NCI-H2081 (cell line): ENCODE measurements at places on chromosomes 3 and 15.
A peak's percentile ranks its signal among the peaks of the same experiment; 100 is the strongest.

- no peak for DNase-seq
Observed at GRCh38 chr3:100136921-100137320, 22.6 kb upstream of the FILIP1L start.

DNA sequence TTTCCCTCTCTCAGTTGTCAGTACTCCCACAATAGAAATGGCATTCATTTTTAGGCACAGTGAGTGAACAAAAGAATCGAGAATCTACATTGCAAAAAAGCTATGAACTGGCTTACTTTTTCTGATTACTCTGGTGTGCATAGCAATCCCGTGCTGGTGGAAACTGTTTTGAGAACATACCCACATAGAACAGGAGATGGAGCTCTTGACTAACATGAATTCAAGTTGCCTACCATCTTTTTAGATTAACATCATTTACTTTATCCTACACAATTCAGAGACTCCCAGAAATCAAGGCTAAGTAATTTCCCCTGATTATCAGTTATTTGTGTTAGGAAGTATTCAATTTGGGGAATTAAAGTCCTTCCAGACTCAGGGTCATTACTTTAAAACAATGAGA, 326.6 kb downstream of the ARPP21 start:
- DNase-seq, result peak; percentile 2

GRCh38 chr3:159830523-159831154, 158.0 kb upstream of the IL12A start:
- no peak for DNase-seq

GRCh38 chr3:118110211-118110610, 924.4 kb downstream of the IGSF11 start:
- no peak for DNase-seq

GRCh38 chr15:42184296-42184695, 23.8 kb downstream of the VPS39 start:
- no peak for DNase-seq

GRCh38 chr15:41558400-41559238, at the start of gene TYRO3:
Gene TYRO3, plus strand, starts transcription at chr15:41559212. Its CDS starts 46 bp downstream, at chr15:41559258.
- DNase-seq, result peak; percentile 33

DNA sequence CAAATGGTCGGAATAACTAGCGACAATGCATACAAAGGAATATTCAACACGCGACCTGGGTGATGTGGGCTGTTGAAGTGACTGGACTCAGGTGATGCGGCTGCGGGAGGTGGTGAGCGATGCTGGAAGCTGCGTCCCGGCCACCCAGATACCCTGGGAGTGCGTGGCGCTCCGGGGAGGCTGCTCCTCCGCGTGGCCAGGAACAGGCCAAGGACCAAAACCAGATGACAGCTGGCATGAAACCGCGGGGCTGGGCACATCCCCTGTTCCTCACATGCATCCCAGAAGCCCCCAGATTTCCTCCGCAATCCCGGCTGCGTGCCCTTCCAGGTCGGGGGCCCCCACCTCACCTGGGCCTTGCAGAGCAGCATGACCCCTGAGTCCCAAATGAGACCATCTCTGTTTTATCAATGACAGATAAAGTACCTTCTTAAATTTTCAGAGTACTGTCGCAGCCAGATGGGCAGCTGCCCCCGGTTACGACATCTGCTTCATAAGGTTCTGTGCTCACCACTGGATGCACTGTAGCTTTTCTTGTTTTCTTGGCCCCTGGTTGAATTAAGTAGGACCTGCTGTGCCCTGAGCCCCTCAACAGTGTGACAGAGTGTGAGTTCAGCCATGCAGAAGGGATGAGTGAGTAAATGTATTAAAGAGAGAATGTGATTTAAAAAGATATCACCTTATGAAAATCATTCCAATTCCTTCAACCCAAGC, 278.2 kb downstream of the GABRG3 start:
- DNase-seq, result no peak

DNA sequence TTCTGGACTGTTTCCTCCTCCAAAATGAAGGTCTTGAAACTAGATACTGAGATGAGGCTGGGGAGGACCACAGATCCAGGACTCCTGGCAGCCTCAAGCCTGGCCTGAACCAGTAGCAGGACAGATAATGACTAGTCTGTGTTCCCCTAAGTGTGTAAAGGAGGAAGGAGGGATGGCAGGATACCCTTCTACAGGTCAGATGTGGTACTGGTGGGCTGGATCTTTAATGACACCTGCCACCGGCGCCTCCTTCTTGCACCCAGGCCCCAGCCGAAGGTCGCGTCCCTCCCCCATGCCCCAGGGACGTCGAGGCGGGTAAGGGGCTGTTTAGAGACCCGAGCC, 556 bp downstream of the USP19 start:
- no peak for DNase-seq

- DNase-seq, result no peak
Observed at GRCh38 chr3:49791571-49791970, 5.2 kb upstream of the IP6K1 start.

- no peak for DNase-seq
Observed at GRCh38 chr3:51617597-51617996, 53.5 kb upstream of the TEX264 start.

GRCh38 chr3:189309400-189309975, 137.7 kb downstream of the TPRG1 start:
- DNase-seq, result no peak

DNA sequence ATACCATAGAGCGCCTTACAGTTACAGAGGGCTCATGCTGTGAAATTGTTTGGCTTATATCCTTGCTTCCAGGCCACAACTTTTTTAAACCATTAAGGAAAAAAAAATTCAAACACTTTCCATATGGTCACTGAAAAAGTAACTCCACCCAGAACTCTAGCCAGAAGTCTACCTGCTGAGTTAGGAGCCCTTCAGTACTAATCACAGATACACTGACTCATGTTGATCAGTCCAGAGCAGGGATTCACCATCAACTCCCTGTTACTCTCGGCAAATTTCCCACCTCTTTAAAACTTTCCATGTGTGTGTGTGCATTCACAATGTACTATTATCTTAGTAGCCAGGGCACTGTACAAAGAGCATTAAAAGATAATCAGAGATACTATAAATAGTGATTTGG, 372.8 kb downstream of the MAGI1 start:
- DNase-seq, result no peak

DNA sequence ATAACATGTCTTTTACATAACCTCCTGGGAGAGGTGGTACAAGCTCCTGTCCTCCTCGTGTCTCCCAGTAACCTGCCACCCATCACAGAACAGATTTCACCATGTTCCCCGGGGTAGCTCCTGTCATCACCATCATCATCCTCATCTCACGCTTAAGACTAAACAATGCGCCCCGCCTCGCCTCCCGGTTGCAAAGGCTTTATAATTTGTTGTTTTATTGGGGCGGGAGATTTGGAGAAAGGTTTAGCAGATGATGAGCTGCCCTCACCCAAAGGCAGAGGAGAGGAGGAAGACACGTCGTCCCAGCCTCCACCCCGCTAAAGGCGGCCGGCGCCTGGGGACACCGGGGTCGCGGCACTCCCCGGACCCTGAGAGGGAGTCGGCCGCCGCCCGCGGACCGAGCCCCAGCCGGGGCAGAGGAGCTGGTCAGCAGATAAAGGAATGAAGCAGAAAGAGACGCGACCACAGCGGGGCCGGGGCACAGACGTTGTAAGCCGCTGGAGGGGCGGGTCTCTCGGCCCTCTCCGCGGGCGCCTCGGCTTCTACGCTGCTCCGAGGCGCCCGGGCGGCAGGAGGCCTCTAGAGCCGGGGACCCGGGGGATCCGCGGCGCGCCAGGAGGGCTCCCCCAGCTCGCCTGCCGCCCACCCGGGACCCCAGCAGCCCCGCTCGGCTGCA, 589 bp downstream of the HERC1 start:
- DNase-seq, result no peak

GRCh38 chr3:173501931-173502489, 104.5 kb downstream of the NLGN1 start:
- DNase-seq, result no peak

DNA sequence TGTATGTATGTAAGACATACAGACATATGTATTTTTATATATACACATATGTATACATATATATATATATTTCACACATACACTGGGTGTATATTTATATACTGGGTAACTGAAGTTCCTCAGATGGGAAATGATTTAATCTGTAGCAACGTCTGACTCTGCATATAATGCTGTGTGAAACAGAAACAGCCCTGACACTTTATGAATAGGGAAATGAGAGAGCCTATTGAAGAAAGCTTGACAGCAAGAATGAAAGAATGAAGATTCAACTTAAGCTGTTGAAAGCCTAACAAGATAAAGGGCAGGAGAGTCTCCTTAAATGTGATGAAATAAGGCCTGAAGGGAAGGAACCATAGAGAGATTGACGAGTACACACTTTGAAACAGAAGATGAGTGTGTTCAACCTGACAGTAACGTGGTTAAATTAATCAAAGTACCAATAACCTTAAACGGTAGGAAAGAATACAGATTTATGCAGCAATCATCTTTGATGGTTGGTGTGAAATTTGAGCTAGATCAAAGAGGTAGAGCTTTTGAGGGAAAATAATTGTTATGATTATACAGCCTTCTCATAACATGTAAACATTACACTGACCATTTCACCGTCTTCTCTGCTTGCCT, 169.9 kb downstream of the MECOM start:
- DNase-seq, result no peak

- peak; percentile 70 for DNase-seq
Observed at GRCh38 chr3:170815340-170815739, 54.7 kb downstream of the RPL22L1 start.

DNA sequence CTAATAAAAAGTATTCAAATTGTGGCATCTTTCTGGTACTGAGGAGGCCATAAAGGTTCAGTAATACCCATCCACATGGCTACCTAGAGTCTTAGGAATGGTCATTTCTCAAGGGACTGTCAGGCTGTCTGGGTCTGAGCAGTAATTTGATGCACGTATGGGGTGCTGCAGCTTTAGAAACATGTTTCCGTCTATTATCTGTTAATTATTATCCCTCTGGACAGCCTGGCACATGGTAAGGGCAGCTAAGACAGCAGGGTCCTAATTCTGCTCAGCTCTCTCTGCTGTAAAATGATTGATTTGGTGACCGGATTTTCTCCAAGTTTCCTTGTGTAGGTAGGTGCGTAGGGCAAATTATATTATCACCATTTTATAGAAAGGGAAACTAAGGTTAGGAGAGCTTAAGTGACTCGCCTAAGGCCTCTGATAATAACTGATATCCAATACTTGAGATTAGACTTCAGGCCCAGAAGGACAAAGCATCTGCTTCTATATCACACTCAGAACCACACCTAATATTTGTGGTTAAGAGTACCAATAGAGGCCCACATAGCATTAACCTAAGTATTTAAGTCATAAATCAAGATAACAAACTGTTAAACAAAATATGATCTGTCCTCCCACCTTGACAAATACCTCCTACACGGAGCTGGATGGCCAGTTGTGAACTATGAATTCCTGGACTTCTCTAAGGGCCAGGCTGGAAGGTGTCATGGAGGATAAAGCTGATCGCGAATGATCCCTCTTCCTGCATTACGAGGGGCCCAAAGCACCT, 2.9 kb upstream of the RAP2B start:
- no peak for DNase-seq

GRCh38 chr15:50116477-50116876, 2.6 kb downstream of the ATP8B4 start:
- DNase-seq, result no peak

GRCh38 chr3:149532489-149533180, 58.1 kb downstream of the TM4SF4 start:
- DNase-seq, result no peak

- DNase-seq, result peak; percentile 49
Observed at GRCh38 chr15:57138349-57138788, 219.9 kb downstream of the TCF12 start.
